Cardiac muscle cell (in vitro differentiated cells and primary cell): ENCODE measurements at places on chromosomes 3 and 15.

GRCh38 chr3:183775781-183776180, 49.6 kb downstream of the MAP6D1 start:
- DNase-seq = no peak

DNA sequence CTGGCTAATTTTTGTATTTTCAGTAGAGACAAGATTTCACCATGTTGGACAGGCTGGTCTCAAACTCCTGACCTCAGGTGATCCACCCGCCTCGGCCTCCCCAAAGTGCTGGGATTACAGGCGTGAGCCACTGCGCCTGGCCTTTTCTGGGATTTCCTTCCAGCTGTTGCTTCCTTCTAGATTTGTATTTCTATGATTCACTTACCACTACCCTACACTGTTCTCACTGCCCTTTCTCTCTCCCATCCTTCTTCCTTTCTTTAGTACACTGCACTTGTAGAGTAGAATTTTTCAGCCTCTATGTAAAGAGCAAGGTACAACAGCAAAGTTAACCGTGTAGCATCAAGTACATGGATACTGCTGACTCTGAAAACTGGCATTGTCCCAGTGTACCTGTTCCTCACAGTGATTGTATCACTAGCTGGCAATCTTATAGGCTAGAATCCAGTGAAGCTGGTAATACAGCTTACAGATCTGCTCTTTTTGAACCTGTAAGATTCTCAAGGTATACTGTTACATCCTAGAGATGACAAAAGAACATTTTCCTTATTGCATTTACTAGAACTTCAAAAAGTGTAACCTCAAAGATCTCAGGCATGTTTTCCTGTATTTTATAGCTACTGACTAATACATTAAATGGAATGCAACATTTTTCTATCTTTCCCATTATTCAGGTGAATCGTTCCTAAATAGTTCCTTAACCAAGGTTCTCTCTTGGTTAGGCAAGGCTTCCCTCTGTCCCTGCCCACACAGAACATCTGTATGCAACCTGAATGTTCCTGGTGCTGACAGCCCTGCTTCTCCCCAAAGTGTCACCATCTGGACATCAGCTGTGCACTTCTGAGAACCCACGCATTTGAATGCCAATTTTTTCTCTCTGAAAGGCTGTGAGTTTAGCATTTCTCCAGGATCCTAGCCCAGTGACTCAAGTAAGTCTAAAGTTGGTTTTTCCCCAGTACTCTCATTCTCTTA, 74.1 kb upstream of the RAP2B start:
- DNase-seq = peak; percentile 40

DNA sequence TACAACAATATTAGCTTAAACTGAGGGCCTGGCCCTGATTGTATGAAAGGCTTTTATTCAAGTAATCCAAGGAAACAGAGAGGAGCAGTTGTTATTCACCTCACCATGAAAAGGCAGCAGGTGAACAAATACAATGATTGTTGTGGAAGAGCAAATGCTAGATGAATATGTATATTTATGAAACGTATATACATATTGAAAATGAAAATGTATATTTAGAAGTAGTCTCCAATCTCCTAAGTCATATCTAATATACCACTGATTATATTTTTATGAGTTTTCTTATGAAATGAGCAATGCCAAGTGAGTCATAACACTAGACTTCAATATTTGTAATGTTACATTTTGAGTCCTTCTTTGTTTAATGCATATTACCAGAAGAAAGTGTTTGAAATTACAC, 116.2 kb upstream of the KCNMB2 start:
- no peak for DNase-seq

DNA sequence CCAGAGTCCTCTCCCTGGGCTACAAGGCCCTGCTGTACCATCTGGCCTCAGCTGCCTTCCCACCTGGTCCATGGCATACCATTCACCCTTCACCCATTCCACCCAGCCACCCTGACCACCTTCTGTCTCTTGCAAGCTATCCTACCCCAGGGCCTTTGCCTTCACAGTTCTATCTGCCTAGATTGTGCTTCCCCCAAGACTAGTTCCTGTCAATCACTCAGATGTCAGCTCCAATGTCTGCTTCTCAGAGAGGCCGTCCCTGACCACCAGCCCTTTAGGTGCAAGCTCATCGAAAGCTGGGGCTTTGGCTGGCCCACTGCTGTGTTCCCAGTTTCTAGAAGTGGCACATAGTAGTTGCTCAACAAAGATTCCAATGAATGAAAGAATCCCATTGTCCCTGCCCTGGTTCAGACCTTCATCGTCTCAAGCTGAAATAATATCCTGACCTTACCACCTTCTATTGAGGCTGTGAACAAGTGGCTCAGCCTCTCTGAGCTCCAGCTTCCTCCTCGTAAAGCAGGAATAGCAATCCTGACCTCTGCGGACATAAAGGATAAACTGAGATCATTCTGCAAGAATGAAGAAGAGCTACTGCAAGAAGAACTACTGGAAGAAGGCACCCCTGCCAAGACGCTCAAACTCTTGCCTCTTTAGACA, 15.8 kb downstream of the EFCAB12 start:
- no peak for DNase-seq

DNA sequence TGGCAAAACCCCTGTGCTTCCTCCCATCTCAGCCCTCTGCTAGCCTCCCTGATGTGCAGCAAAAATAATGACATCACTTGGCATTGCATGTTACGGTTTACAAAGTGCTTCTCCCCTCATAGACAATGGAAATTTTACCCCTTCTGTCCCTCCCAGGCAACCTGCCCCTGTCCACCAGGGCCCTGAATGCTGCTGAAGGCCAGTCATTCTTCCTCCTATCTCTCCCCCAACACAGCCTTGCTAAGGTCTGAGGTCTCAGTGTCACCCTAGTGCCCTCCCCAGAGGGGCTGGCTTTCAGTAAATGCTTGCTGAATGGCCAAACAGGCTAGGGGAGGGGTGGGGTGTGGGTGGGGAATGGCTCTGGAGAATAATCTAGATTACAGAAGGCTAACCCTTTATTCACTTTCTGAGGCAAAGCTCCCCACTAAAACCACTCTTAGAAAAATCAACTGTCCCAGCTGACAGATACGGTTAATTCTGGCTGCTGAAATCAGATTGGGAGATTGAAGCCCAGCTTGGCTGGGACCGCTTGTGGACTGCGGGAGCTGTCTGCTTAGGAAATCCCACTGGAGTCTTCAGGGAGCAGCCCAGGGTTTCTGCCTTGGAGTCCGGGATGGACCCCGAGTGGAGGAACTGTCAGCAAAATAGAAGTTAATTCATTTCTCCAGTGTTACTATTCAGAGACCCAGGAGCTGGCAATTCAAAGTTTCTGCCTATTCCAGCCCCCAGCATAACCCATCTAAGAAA, 22.9 kb downstream of the ANP32A start:
- DNase-seq = peak; percentile 40

- peak; percentile 83 for DNase-seq
These were observed 383.0 kb downstream of the TBL1XR1 start for GRCh38 chr3:176814285-176814684.

DNA sequence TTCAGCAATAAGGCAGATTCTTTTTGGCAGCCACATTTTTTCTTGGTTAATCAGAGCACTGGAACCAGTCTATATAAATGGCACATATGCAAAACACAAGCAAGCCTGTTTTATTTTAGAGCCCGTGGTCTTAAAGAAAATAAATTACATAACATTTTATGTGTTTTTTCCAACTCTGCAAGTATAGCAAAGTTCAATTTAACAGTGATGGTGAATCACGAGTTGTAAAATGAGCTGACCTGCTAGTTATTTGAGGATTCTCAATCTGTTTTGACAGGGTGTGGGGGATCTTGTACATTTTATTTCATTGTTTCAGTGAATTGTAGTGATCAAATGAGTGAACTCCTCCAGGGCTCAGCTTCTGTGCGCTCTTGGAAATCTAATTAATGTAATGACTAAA, 2.7 kb downstream of the ARHGEF26 start:
- peak; percentile 23 for DNase-seq

DNA sequence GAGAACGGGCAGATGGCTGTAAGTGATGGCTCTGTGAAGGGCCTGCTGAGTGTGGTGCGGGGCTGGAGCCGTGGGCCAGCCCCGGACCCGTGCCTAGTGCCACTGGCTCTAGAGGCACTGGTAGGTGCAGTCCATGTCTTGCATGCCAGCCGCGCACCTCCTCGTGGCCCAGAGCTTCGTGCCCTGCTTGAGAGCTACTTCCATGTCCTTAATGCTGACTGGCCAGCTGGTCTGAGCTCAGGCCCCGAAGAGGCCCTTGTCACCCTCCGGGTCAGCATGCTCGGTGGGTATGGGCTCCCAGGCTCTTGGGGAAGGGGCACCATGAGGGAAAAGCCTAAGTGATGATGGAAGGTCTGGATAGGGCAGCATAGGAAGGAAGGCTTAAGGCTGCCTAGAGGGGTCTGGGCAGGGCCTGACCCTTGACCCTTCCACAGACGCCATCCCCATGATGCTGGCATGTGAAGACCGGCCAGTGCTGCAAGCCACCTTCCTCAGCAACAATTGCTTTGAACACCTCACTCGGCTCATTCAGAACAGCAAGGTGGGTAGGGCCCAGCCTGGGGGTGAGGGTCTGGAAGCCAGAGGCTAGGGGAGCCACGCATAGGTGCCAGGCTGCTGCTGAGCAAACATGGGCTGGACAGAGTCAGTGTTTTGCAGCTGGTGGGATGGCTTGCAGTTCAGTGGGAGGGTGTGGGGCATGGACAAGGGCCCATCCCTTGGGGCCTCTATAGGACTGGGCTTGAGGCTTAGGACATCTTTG, 12.1 kb downstream of the NBEAL2 start:
- DNase-seq = no peak
